ENCODE measurements at places on chromosomes 7 and 10.

DNA sequence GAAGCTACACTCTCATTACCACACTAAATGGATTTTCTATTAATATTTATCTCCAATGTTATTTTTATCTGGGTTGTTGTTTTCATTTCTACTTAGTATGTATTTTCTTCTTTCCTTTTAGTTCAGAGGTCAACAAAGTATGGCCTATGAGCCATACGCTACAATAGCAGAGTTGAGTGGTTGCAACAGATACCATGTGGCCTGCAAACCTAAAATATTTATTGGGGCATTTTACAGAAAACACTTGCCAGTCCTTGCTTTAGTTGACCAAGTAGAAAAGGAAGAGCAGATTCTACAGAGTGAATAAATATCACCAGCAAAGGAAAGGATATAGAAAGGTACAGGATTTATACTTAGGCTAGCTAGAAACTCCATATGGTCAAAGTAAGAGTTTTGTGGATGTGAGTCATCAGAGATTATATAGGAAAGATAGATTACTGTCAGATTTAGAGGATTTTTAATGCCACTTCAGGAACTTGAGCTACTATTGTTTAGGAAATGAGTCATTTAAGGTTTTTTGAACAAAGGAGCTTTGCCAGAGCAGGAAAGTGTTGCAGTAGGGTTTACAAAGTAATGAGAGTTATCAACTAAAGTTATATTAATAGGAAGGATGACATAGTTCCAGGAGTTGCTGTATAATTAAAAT, 323.3 kb upstream of the KAT6B start:
- no peak for DNase-seq

DNA sequence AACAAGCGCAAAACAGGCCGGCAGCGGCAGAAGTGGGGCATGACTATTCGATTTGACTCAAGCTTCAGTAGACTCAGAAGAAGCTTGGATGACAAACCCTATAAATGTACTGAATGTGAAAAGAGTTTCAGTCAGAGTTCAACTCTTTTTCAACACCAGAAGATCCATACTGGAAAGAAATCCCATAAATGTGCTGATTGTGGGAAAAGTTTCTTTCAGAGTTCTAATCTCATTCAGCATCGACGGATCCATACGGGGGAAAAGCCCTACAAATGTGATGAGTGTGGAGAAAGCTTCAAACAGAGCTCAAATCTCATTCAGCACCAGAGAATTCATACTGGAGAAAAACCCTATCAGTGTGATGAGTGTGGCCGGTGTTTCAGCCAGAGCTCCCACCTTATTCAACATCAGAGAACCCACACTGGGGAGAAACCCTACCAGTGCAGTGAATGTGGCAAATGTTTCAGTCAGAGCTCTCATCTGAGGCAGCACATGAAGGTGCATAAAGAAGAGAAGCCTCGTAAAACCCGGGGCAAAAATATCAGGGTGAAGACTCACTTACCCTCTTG, 2.8 kb downstream of the ZNF22 start:
- DNase-seq: no peak

DNA sequence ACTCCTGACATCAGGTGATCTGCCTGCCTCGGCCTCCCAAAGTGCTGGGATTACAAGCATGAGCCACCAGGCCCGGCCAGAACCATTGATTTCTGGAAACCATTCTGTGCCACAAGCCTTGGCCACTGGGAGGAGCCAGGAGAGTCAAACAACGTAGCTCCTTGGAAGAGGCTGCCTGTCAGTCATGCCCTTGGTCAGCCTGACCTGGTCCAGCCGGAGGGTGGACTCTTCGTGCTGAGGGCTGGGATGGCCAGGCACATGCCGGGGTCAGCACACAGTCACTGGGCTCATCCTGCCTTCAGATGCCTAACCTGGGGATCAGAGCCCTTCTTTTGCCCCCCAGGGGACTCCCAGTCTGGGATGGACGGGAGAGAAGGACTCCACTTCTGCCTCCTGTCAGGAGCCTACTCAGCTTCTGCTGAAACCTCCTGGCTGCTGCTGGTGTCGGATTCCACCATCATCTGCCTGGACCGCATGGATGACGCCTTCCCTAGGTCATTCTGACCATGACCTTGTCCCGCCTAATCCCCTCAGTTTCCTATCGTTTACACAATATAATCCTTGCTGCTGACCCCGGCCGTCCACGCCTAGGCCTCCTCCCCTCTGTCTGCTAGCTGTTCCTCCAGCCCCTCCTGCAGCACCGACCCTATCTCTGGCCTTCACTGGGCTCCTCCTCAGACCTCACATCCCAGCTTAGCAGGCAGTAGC, 30.4 kb downstream of the TMEM270 start:
- DNase-seq: no peak

DNA sequence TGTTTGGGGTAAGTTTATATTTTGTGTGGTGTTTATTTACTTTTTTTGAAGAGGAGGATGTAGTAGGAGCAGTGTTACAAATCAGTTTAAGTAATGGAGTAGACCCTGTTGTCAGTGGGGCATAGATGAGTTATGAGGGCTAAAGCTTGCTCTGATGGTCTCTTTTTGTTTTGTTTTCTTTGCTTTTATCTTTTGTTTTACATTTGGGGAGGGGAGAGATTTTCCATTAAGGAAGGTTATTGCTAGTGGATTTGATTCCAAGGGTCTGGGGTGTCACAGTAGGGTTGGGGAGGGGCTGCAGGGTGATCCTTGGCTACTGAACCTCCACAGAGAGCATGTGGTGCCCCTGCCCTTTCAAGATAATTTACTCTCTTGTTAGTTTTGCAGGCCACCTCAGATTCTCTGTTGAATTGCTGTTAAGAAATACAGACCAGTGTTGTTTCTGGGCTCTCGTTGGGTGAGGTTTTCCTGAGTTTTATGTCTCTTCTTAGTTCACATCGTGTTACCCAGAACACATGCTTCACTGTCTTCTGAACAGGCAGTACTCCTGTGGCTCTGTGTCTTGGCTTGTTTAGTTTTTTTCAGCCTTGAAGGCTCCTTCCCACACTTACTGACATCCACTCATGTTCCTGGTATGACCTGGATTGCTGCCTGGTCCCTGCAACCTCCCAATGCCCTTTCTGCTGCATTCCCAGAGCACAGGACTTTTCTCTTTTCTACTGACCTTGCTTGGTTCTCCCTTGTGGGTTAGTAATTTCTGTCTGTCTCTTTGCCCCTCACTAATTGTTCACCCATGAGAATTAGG, 4.2 kb downstream of the KIFBP start:
- DNase-seq: no peak

DNA sequence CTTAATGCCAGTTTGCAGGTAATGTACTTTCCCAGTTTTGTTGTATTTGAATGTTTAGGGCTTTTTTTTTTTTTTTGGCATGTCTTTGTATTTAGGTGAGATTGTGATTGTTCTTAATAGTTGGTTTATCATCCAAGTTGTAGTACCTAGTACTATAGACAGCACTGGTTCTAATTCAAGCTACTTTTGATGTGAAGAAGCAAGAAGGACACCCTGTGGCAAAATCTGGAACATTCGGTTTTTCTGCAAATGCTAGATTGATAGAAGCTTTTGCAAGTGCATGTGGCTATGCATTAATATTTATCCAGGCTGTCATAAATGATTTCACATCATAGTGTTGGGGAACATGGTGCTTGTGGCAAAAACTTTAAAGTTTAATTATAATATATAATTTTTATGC, 248.9 kb downstream of the FOXP2 start:
- no peak for DNase-seq

GRCh38 chr10:101022967-101023705, 7.8 kb downstream of the PDZD7 start:
- no peak for DNase-seq

DNA sequence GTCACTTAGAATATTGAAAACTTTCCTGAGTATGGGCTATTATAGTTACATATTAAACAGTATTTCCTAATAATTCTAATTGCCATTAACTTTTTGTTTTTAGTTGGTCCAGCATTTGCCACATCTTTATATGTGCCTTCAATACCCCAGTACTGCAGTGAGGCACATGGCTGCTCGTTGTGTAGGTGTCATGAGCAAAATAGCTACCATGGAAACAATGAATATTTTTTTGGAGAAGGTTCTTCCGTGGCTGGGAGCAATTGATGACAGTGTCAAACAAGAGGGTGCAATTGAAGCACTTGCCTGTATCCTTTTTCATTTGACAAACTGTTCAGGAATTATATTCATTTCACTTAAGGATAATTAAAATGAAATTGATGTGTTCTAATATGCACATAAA, 72.7 kb downstream of the BTAF1 start:
- no peak for DNase-seq
